ENCODE measurements at places on chromosomes 11 and 22.

DNA sequence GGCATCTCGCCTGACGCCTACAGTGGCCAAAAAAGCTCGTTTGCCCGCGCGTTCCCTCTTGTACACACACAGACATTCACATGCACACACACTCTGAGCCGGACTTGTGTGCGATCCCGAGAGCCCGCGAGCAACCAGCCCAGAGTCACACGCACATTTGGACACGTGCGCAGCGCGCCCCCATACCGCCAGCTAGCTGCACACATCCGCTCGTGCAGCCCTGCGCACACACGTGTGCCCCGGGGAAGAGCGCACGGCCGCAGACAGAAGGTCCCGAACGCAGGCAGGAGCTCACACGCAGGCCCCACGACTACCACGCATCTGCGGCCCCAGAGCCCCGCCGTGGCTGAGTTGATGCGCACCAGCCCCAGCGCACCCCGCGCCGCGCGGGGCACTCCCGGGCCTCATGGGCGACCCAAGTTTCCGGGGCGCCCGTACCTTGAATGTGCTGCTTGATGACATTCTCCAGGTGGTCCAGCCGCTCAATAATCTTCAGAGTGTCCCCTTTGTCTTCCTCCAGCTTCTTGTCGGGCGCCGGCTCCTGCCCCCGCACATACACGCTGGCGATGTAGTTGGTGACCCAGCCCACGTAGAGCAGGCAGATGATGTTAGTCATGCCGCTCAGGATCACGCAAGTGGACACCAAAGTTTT is 758 bp downstream of the GALNT18 start:
- DNase-seq, result peak; percentile 3

GRCh38 chr11:3164138-3164551 is 965 bp downstream of the OSBPL5 start:
- DNase-seq, result no peak

DNA sequence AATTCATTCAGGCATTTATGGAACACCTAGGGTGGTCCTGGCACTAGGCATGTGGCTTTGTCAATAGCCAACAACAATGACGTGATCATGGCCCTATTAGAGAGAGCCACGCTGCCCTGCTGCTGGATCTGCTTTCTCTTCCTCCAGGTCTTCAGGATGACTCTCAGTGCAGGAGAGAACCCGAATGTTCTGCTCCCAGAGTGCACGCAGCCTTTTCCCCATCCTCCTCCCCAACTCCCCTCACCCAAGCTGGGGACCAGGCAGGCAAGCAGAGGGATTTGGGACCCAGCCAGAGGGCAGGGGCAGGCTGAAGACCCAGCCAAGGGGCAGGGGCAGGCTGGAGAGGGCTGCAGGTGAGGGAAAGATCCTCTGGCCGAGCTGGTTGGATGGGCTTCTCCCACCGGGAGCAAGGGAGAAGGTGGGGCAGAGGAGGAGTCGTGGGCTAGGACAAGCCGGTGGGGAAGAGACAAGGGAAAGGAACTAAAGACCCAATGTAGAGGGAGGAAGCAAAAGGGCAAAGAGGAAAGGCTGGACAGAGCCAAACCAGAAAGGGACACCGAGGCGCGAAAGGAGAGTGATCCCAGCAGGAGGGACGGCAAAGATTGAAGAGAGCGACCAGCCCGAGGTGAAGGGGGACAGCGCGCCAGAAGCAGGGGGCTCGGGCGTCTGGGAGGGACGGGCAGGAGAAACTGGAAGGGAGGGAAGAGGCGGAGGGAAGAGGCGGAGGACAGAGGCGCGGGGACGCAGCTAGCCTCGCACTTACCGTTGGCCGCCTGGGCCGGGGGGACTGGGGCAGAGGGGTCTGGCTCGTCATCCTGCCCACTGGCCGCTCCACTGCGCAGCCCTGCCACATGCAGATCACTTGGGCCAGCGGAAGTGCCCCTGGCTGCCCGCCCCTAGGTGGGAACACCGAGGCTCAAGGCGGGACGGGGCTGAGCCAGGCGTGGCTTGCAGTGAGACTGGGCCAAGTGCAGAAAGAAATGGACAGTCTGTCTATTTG is at the start of gene KCTD14:
TSS of gene KCTD14 (minus strand) at position 880 of the 1,000 bp plus-strand sequence. CDS start at position 853, 27 bp downstream.
- DNase-seq, result no peak

DNA sequence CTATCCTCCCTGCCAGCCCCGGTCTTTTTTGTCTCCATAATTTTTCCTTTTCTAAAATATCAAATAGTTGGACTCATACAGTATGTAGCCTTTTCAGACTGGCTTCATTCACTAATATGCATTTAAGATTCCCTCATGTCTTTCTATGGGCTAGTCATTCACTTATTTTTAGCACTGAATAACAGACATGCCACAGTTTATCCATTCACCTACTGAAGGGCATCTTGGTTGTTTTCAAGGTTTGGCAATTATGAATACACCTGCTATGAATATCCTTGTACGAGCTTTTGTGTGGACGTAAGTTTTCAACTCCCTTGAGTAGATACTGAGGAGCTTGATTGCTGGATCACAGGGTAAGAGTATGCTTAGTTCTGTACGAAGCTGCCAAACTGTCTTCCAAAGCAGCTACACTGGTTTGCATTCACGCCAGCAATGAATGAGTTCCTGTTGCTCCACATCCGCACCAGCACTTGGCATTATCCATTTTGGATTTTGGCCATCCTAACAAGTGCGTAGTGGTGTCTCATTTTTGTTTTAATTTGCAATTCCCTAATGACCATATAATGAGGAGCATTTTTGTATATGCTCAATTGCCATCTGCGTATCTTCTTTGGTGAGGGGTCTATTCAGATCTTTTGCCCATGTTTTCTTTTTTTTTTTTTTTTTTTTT is 21.1 kb downstream of the ALG12 start:
- no peak for DNase-seq

- no peak for DNase-seq
These were observed 7.5 kb downstream of the TMEM138 start for GRCh38 chr11:61369372-61370348.

GRCh38 chr11:112613051-112613972 is 347.9 kb upstream of the NCAM1 start:
- no peak for DNase-seq

DNA sequence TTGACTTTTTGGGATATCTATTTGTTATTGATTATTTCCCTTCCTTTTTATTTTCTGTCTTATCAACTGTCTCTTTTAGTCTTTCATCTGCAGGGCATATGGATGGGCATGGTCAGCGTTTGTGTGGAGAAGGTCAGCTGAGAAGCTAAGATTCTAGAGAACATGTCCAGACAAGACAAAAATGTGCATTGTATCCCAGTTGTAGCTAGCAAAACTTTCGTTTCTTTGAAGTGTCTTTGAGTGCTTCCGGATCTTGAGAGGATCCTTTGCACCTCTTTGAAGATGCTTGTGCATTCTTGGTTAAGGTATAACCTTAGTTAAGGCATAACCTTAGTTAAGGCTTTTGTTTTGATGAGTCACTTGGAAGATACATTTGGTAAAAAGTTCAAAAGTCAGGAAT is 329.9 kb upstream of the LRRC4C start:
- DNase-seq, result no peak

GRCh38 chr11:96554236-96554820 is 164.5 kb downstream of the JRKL start:
- no peak for DNase-seq

DNA sequence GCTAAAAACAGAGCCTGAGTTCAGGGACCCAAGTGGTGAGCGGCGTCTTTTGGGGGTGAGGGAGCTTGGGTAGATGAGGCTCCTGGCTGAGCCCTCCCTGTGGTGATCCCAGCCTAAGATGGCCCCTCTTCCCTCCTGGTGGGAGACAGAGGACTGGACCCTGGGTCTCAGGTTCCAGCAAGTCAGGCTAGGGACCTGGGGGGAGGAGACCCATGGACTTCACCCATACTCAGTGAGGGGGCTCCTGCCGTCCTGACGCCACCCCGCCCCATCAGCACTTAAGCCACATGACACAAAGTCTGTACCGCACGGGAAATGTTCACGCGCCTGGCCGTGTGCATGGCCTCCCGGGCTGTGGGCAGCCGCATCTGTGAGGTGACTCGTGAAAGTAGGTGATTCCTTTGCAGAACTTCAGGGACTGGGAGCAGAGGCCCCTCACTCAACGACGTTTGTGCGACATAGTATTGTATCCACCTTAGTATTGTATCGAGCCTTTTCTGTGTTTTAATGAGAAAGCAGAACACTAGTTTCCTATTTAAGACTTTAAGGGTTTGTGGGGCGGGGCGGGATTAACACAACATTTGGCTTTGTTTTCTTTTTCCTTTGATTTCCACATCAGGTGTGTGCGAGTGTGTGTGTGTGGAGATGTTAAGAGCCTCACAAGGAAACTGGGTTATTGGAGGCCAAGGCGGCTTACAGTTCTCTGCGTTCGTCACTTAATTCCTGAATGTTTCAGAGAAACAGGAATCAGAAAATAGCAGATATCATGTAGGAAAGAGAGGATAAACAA is 18.4 kb upstream of the TMEM191C start:
- DNase-seq, result peak; percentile 37

- no peak for DNase-seq
These were observed 77.0 kb downstream of the ME3 start for GRCh38 chr11:86595451-86595850.

DNA sequence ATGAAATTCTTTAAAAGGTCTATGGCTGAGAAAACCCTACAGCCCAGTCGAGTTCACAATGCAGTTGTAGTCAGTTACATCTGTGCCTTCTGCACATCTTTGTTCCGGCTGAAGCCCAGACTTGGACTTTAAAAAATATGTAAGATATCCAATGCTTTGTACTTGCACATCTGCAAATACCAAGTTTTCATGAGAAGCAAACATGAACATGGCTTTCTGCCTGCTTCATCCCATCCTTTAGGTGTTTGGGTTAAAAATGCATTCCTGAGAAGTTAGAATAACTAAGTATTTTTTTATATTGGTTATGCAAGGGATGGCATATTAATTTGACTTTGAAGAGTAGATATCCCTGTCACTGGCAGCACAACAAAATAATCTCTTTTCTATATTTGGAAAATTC is 528.4 kb downstream of the METTL15 start:
- DNase-seq, result no peak

DNA sequence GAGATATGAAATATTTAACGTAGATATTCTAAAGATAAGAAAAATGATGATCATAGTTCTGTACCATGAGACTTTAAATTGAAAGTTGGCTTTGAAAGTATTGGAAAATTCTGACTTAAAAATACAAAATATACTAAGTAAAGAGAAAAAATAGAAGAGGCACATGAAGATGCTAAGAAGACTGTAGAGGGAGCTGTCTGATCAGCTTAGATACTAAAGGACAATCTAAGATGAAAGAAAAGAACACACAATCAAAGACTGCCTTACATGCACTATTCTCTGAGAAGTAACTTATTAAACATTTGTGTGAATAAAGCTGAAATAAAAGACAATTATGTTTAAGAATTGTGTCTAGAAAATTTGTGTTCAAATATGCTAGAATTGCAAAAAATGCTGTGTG is 55.1 kb downstream of the RBMXL2 start:
- DNase-seq, result no peak

DNA sequence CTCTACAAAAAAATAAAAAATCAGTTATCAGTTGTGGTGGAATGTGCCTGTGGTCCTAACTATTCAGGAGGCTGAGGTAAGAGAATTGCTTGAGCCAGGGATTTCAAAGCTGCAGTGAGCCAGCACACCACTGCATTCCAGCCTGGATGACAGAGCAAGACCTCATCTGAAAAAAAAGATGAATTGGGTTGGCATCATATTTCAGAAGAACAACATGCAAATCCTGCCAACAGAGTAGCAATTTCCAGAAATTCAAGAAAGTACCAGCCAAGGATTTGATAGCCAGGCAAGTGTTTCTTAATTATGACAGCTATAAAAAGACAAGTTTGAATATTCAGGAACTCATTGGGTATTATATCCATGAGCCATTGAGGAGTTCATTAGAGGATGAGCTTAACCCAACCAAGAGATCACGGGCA is 75.2 kb downstream of the USP47 start:
- no peak for DNase-seq

- DNase-seq, result peak; percentile 28
These were observed 446.6 kb downstream of the TBC1D22A start for GRCh38 chr22:47209040-47209514.

GRCh38 chr22:38788021-38788816 is 5.7 kb downstream of the DNAL4 start:
- DNase-seq, result no peak

DNA sequence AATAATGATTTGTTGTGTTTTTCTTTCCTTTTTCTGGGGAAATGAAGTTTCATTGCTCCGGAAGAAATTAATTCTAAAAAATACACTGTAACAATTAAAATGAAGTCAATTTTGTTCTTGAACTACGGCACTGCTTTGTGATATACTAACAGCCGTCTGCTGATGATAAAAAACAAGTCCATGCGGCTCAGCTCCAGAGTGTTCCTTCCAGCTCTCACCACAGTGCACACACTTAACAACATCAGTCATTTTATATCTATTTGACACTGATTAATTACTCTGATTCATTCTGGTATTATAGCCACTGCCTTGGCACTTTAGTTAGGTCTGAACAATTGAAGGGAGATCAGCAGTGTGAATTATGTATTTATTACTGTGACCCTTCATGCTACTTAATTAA is 97.4 kb upstream of the SLC6A5 start:
- no peak for DNase-seq

- DNase-seq, result no peak
These were observed 2.2 kb downstream of the TUT1 start for GRCh38 chr11:62588966-62589637.

GRCh38 chr22:48099251-48099650 is 1336.8 kb downstream of the TBC1D22A start:
- no peak for DNase-seq

GRCh38 chr22:32206774-32207758 is 2.2 kb upstream of the RFPL2 start:
- DNase-seq, result peak; percentile 56
